ENCODE measurements at places on chromosomes 3 and 15.

DNA sequence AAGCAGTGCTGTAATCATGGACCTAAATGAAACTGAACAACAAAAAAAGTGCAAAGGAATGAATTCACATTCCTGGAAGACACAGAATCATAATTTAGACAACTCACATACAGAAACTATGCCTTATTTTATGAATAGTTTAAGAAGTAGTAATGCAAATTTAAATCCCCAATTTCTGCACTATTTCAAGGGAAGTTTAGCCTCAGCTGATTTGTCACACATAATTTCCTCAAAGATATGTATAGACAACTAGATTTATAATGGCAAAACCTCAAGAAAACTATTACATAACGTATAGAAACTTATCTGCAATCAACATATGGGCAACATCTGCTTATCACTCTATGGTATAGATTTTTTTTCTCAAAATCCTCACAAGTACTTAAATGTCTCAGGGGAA lies 7.8 kb upstream of the PTX3 start:
- no peak for DNase-seq
- H3K36me3 ChIP-seq: no peaks in the 10 kb centered on the region
- H3K27ac ChIP-seq: no peak overlapping the region

GRCh38 chr3:108127301-108127988 lies 36.6 kb upstream of the CD47 start:
- H3K27ac ChIP-seq: no peak overlapping the region
- H3K36me3 ChIP-seq: no peaks in the 10 kb centered on the region
- no peaks in the 10 kb centered on the region for H3K27me3 ChIP-seq
- DNase-seq: peak; percentile 5

DNA sequence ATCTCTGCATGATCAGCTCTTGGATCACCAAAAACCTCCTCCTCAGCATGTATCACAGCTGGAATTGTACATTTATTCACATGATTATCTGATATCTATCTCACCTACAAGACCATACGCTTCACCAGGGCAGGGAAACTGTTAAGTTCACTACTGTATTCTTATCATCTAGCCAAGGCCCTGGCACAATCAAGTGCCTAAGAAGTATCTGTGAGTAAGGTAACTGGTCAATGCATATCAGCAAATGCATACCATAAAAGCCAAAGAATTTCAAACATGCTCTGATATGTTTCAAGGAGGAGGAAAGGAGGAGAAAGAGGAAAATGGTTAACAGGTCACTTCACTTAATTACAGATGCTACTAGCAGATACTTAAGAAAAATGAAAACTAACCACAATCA lies 158.4 kb downstream of the LIPC start:
- no peaks in the 10 kb centered on the region for H3K4me1 ChIP-seq
- no peak for DNase-seq
- H3K4me3 ChIP-seq: no peak overlapping the region
- H3K27ac ChIP-seq: no peak overlapping the region
- no peaks in the 10 kb centered on the region for H3K36me3 ChIP-seq

DNA sequence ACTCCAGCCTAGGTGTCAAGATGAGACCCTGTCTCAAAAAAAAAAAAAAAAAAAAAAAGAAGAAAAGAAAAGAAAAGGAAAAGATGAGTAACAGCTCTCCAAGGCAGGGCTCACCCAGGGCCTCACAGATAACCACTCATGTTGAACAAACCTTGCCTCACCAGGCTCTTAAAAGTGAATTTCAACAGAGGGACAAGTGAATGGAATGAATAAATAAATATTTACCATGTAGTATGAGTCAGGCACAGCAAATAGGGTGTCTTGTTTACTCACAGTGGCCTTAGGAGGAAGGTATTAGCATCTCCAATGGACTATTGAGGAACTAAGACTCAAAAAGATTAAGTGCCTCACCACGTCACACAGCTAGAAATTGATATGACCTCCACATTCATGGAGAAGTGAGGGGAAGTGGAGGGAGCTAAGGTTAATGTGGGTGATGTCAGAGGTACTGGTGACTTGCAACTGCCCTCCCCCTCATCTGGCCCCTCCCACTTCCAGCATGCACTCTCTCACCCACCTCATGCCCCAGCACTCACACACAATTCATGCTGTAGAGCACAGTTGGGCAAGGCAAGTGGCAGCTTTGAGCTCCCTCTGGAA lies 255.5 kb downstream of the UACA start:
- DNase-seq: no peak
- H3K27me3 ChIP-seq: no peaks in the 10 kb centered on the region
- no peaks in the 10 kb centered on the region for H3K36me3 ChIP-seq
- H3K4me3 ChIP-seq: no peak overlapping the region
- no peak overlapping the region for H3K27ac ChIP-seq
- peaks cover 13% of the 10 kb centered on the region for H3K4me1 ChIP-seq

DNA sequence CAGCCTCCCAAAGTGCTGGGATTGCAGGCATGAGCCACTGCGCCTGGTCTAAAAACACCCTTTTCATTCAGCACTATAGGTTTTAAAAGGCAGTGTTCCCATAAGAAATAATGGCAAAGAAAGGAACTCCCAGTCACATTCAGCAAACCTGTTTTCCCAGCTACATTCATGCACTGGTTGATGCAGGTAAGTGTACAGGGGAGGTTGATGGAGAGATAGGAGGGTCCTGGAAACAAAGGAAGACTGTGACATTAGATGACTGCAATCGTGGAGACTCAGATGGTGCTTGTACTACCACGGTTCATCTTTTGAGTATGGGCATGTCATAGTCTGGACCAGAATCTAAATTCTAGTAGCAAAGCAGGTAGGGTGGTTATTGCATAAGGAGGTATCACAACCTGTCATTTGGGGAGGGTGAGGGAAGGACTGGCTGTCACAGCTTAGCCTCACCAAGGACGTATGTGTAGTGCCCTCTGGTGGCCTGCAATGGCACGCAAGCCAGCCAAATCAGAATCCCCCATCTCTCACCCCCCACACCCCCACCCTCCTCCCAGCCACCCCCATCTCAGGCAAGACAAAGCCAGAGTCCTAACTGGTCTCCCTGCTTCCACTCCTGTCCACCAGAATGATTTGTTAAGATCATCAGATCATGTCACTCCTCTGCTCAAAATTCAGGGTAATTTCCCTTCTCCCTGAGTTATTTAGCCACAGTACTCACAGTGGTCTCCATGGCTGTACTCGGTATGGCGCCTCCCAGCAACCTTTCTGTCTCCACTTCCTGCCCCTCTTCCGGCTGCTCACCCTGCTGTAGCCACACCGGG lies 28.8 kb upstream of the UBL7 start:
- peak; percentile 82 for DNase-seq
- H3K27ac ChIP-seq: no peak overlapping the region
- H3K27me3 ChIP-seq: no peaks in the 10 kb centered on the region
- H3K36me3 ChIP-seq: no peaks in the 10 kb centered on the region
- peaks cover 3% of the 10 kb centered on the region for H3K4me1 ChIP-seq

DNA sequence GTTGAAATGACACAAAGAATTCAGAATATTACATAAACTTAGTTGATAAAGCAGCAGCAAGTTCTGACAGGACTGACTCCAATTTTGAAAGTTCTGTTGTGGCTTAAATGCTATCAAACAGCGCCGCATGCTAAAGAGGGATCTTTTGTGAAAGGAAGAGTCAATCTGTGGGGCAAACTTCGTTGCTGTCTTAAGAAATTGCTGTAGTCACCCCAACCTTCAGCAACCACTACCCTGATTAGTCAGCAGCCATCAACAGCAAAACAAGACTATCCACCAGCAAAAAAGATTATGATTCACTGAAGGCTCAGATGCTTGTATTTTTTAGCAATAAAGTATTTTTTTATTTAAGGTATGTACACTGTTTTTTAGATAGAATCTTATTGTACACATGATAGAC lies 14.2 kb downstream of the CRBN start:
- no peak overlapping the region for H3K4me3 ChIP-seq
- no peaks in the 10 kb centered on the region for H3K27me3 ChIP-seq
- peaks cover 30% of the 10 kb centered on the region for H3K36me3 ChIP-seq
- DNase-seq: no peak
- no peaks in the 10 kb centered on the region for H3K4me1 ChIP-seq
- H3K27ac ChIP-seq: no peak overlapping the region

DNA sequence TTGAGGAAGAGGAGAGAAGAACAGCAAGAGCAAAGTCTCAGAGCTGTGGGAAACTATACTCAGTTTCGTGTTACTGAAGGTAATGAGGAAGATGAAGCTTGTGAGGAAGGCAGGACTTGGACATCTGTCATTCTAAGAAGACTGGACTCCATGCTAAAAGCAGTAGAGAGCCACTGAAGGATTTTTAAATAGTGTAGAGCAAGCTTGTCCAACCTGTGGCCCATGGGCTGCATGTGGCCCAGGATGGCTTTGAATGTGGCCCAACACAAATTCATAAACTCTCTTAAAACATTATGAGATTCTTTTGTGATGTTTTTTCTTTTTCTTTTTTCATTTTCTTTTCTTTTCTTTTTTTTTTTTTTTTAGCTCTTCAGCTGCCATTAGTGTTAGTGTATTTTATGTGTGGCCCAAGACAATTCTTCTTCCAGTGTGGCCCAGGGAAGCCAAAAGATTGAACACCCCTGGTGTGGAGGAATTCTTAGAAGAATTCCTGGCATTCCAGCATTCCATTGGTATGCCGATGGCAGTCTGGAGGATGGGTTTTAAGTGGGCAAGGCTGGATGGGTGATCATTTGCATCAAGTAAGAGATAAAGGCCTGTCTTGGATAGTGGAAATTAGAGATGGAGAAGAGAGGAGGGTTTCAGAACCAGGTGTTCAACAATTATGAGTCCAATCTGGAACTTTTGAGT lies 6.9 kb upstream of the NFKBIZ start:
- H3K27ac ChIP-seq: peak overlapping the region; percentile 81
- no peaks in the 10 kb centered on the region for H3K27me3 ChIP-seq
- H3K4me1 ChIP-seq: peaks cover 11% of the 10 kb centered on the region

DNA sequence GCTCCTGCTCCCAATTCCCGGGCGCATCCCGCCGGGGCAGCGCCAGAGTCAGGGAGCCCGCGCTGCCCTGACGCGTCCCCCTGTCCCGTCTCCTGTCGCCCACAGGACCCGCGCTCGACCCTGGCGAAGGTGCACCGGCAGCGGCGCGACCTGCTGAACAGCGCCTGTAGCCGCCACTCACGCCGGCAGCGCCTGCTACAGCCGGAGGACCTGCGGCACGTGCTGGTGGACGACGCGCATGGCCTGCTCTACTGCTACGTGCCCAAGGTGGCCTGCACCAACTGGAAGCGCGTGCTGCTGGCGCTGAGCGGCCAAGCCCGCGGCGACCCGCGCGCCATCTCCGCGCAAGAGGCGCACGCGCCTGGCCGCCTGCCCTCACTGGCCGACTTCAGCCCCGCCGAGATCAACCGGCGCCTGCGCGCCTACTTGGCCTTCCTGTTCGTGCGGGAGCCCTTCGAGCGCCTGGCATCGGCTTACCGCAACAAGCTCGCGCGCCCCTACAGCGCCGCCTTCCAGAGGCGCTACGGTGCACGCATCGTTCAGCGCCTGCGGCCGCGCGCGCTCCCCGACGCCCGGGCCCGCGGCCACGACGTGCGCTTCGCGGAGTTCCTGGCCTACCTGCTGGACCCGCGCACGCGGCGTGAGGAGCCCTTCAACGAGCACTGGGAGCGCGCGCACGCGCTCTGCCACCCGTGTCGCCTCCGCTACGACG lies 16.9 kb downstream of the C3orf22 start:
- DNase-seq: no peak
- H3K4me1 ChIP-seq: no peaks in the 10 kb centered on the region
- H3K36me3 ChIP-seq: no peaks in the 10 kb centered on the region
- H3K27ac ChIP-seq: no peak overlapping the region

- H3K36me3 ChIP-seq: no peaks in the 10 kb centered on the region
- H3K27ac ChIP-seq: no peak overlapping the region
- DNase-seq: no peak
- no peaks in the 10 kb centered on the region for H3K27me3 ChIP-seq
- peaks cover 7% of the 10 kb centered on the region for H3K4me1 ChIP-seq
- H3K4me3 ChIP-seq: no peak overlapping the region
Observed at GRCh38 chr15:63447017-63447676, 57.2 kb upstream of the USP3 start.

DNA sequence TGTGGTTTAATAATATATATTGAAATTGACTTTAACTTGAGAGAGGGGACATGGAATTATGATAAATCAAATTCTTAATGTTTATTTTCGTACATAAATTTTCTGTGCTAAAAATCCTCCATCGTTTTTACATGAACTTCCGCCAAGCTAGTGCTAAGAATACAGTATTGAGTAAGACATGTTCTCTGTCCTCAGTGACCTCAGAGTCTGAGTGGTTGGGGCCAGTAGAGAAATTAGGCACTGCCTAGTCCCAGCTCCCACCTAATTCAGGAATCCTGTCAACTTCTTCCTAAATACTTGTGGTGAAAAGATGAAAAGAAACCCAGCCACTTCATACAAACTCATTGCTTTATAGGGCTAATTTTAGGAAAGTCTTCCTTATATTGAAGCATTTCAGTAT lies 110.3 kb downstream of the PPP2R3A start:
- H3K27me3 ChIP-seq: no peaks in the 10 kb centered on the region
- H3K36me3 ChIP-seq: peaks cover 5% of the 10 kb centered on the region
- no peak for DNase-seq
- H3K27ac ChIP-seq: no peak overlapping the region
- H3K4me3 ChIP-seq: no peak overlapping the region

DNA sequence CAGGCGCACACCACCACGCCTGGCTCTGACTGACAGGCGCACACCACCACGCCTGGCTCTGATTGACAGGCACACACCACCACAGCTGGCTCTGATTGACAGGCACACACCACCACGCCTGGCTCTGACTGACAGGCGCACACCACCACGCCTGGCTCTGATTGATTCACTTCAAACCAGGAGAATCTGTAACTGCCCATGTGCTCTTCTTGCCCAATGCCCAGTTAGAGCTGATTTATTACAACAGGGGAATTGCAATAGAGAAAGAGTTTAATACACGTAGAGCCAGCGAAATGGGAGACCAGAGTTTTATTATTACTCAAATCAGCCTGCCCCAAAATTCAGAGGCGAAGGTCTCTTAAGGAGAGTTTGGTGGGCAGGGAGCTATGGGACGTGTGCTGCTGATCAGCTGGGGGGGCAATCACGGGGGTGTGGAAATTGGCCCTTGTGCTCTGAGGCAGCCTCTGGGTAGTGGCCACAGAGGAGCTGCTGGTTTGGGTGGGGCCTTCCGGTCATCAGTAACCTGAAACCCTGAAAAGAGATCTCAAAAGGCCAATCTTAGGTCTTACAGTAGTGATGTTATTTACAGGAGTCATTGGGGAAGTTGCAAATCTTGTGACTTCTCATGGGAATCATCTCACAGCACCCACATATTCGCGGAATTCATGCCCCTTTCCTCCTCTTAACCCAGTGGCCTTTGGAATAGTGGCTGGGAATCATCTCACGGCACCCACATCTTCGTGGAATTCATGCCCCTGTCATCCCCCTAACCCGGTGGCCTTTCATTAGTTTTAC lies 63.8 kb upstream of the TFRC start:
- H3K36me3 ChIP-seq: no peaks in the 10 kb centered on the region
- H3K27me3 ChIP-seq: no peaks in the 10 kb centered on the region
- H3K27ac ChIP-seq: no peak overlapping the region
- H3K4me1 ChIP-seq: no peaks in the 10 kb centered on the region
- H3K4me3 ChIP-seq: no peak overlapping the region
